ENCODE measurements at places on chromosomes 2 and 18. TPM values are rescaled to one million over a fixed set of nuclear protein-coding genes. Genes with fewer than 3 reads are reported as not detected.

ANTXR1 gene
- polyA plus RNA-seq = not detected

SYT4 gene
- polyA plus RNA-seq = not detected

CDH2 gene
- polyA plus RNA-seq = not detected

RND3 gene
- polyA plus RNA-seq = not detected

CLHC1 gene
- polyA plus RNA-seq = 3.5 TPM

CNGA3 gene
- not detected for polyA plus RNA-seq

SLC23A3 gene
- polyA plus RNA-seq = 2.2 TPM
